RCC 7860 (cell line): ENCODE measurements at places on chromosomes 16 and 17.

GRCh38 chr17:80668375-80669148 lies 123.9 kb downstream of the RPTOR start:
- no peak for DNase-seq

DNA sequence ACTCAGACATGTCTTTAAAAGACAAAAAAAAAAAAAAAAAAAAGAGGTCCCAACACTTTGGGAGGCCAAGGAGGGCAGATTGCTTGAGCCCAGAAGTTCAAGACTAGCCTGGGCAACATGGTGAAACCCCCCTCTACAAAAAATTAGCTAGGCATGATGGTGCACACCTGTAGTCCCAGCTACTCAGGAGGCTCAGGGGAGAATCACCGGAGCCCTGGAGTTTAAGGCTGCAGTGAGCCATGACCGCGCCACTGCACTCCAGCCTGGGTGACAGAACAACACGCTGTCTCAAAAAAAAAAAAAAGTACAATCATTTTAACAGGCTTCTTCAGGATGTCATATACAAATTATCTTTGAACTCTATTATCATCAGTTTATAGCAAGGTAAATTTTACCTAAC lies 22.0 kb downstream of the C16orf87 start:
- no peak for DNase-seq

DNA sequence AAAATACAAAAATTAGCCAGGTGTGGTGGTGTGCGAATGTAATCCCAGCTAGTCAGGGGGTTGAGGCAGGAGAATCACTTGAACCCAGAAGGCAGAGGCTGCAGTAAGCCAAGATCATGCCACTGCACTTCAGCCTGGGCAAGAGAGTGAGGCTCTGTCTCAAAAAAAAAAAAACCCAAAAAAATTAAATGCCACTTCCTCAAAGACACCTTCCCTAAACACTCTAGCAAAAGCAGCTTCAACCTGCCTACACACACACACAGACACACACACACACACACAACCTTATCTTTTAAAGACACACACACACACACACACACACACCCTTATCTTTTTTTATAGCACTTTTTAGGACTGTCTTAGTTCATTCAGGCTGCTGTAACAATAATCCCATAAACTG lies 201.7 kb upstream of the PSMD7 start:
- DNase-seq = no peak

DNA sequence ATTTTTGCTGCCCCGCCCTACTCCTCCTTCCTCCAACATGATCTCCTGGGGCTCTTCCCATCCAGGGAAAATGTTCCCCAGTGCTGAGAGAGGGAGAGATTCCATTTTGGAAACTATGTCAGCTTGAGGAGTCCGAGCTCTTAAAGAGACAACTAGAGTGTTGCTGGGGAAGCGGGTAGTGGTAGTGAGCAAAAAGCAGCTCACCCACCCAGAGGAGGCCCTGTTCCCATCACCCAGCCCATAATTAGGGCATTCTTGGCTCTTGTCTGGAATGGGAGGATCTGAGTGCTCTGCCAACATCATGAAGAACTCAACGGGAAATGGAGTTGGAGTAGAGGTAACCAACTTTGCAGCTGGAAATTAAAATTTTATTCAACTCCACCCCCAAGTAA lies 9.1 kb upstream of the MSL1 start:
- no peak for DNase-seq

- DNase-seq = no peak
Observed at GRCh38 chr17:77382356-77382911, 241.7 kb downstream of the SEC14L1 start.
